ENCODE measurements at places on chromosomes 4 and X. TPM values are rescaled to one million over a fixed set of nuclear protein-coding genes. Genes with fewer than 3 reads are reported as not detected.
A peak's percentile ranks its signal among the peaks of the same experiment; 100 is the strongest.

Gene KLHL34
- total RNA-seq: 0.06 TPM

Gene GABRG1
- total RNA-seq: not detected

Gene SUPT20HL2
- total RNA-seq: not detected

Gene COL4A6
- 2.7 TPM for total RNA-seq

Gene KCNIP4
- total RNA-seq: not detected

Gene AFP
- 0.11 TPM for total RNA-seq

Gene DGKK
- total RNA-seq: 0.03 TPM

Gene IGFBP7
- 212 TPM for total RNA-seq

DNA sequence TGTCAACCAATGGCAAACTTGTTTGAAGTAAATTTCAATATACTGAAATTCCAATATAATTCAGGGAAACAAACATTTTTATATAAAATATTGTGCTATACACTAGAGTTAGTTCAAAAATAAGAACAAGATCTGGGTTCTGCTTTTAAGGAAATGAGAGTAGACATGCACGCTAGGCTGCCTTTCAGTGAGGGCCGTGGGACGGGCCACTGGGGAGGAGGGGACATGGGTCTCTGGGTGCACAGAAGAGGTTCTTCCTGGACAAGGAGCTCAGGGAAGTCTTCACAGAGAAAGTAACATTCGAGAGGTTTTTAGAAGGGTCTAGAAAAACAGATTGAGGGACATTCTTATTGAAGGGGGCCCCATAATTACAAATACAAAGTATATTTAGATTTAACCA, 64.4 kb downstream of the SHROOM3 start:
- no peak for DNase-seq
- no peaks in the 10 kb centered on the region for H3K36me3 ChIP-seq
- H3K27ac ChIP-seq: no peak overlapping the region

GRCh38 chr4:122894827-122895226, 27.6 kb downstream of the NUDT6 start:
- no peaks in the 10 kb centered on the region for H3K4me1 ChIP-seq
- no peak overlapping the region for H3K27ac ChIP-seq
- DNase-seq: no peak
- no peak overlapping the region for H3K4me3 ChIP-seq
- H3K27me3 ChIP-seq: no peaks in the 10 kb centered on the region

GRCh38 chrX:136268051-136269048, 17.1 kb upstream of the MAP7D3 start:
- no peaks in the 10 kb centered on the region for H3K36me3 ChIP-seq
- no peak overlapping the region for H3K27ac ChIP-seq
- H3K4me3 ChIP-seq: no peak overlapping the region
- H3K4me1 ChIP-seq: no peaks in the 10 kb centered on the region
- peak; percentile 44 for DNase-seq

- DNase-seq: peak; percentile 32
- no peak overlapping the region for H3K27ac ChIP-seq
- peak overlapping the region; percentile 2 for H3K4me3 ChIP-seq
These were observed 112.7 kb downstream of the DHX15 start for GRCh38 chr4:24471486-24472160.

- no peaks in the 10 kb centered on the region for H3K27me3 ChIP-seq
- DNase-seq: no peak
- H3K4me3 ChIP-seq: no peak overlapping the region
- H3K27ac ChIP-seq: no peak overlapping the region
- no peaks in the 10 kb centered on the region for H3K4me1 ChIP-seq
These were observed 80.0 kb downstream of the JAKMIP1 start for GRCh38 chr4:6120361-6120760.

- H3K36me3 ChIP-seq: no peaks in the 10 kb centered on the region
- peak; percentile 70 for DNase-seq
- no peak overlapping the region for H3K27ac ChIP-seq
- no peaks in the 10 kb centered on the region for H3K27me3 ChIP-seq
These were observed 449.8 kb upstream of the SMIM31 start for GRCh38 chr4:164304101-164304639.

- H3K4me1 ChIP-seq: no peaks in the 10 kb centered on the region
- H3K36me3 ChIP-seq: no peaks in the 10 kb centered on the region
- H3K4me3 ChIP-seq: no peak overlapping the region
- no peak for DNase-seq
These were observed 52.1 kb upstream of the STOX2 start for GRCh38 chr4:183852910-183853547.

DNA sequence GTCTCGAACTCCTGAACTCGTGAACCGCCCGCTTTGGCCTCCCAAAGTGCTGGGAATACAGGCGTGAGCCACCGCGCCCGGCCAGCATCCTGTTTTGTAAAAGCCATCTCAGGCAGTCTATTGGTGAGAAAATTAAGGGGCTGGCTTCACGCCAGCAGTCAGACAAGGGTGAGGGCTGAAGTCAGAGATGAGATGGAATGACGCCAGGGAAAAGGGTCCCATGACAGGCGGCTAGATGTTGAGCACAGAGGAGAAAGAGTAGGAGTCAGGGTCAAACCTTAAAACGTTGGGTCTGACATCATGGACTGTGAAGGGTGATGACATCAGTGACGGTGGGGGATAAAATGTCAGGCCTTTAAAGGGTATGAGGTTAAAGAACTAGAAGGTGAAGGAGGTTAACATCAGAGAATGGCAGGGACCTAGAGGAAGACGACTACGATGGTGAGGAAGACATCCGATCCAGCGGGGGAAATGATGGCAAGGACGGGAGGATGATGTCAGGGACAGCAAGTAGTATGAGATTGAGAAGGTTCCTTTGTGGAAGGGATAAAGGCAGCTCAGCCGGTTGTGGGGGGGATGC, 504 bp upstream of the RBM3 start:
- no peak overlapping the region for H3K4me3 ChIP-seq
- peaks cover 12% of the 10 kb centered on the region for H3K4me1 ChIP-seq
- DNase-seq: no peak

DNA sequence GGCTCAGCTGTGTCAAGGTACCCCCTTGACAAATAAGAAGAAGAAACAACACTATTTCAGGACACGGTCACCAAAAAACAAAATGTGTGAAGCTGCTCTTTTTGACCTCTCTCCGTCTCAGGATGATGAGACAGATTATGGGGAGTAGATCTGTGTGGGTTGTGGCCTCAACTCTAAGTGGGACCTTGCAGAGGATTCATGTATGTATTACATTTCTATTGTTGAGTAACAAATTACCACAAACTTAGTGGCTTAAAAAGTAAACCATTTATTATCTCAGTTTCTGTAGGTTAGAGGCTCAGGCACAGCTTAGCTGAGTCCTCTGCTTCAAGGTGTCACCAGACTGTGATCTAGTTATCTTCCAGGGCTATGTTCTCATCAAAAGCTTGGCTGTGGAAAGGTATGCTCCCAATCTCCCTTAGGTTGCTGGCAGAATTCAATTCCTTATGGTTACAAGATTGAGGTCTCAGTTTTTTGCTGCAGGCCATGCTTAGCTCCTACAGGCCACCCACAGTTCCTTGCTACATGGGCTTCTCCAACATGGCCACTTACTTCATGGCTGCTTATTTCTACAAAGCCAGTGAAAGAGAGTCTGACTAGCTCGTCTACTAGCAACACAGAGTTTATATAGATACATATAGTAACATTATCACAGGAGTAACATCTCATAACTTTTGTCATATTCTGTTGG, 28.1 kb downstream of the DGKK start:
- H3K4me1 ChIP-seq: no peaks in the 10 kb centered on the region
- no peak for DNase-seq
- H3K27ac ChIP-seq: no peak overlapping the region
- H3K27me3 ChIP-seq: peaks cover 4% of the 10 kb centered on the region
- H3K4me3 ChIP-seq: no peak overlapping the region

- no peaks in the 10 kb centered on the region for H3K36me3 ChIP-seq
- H3K4me1 ChIP-seq: no peaks in the 10 kb centered on the region
- H3K4me3 ChIP-seq: no peak overlapping the region
These were observed 114.1 kb upstream of the NPY2R start for GRCh38 chr4:155094201-155094820.

- H3K36me3 ChIP-seq: peaks cover 10% of the 10 kb centered on the region
- DNase-seq: no peak
- no peaks in the 10 kb centered on the region for H3K4me1 ChIP-seq
- no peak overlapping the region for H3K4me3 ChIP-seq
- H3K27me3 ChIP-seq: peaks cover 13% of the 10 kb centered on the region
These were observed 41.5 kb downstream of the CD40LG start for GRCh38 chrX:136689436-136689835.

DNA sequence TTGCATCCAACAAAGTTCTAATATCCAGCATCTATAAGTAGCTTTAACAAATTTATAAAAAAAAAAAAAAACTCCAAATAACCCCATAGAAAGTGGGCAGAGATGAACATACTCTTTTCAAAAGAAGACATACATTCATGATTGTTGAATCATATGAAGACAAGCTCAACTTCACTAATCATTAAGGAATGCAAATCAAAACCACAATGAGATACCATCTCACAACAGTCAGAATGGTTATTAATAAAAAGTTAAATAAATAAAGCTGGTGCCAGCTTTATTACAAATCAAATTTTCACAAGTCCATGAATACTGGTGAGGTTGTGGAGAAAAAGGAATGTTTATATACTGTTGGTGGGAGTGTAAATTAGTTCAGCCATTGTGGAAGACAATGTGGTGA, 592.0 kb downstream of the IQCM start:
- no peak for DNase-seq
- H3K27ac ChIP-seq: no peak overlapping the region
- no peaks in the 10 kb centered on the region for H3K27me3 ChIP-seq
- H3K4me3 ChIP-seq: no peak overlapping the region

DNA sequence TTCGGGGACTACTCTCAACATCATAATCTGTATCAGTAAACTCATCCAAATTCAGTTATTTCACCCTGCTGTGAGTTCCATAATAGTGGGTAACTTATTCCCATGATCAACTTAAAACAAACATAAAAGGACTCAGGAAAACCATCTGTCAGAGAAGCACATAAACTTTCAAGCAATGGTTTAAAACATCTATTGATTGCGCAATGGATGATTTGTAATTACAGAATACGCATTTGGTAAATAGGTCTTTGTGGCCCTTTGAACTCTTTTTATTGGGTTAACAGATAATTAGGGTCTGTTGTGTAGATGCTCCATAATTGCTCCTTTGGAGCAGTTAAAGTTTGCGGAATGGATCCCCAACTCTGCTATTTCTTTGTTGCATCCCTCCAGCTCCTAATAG, 115.3 kb downstream of the KIT start:
- no peaks in the 10 kb centered on the region for H3K27me3 ChIP-seq
- H3K4me3 ChIP-seq: no peak overlapping the region
- DNase-seq: peak; percentile 6

- no peak for DNase-seq
- no peaks in the 10 kb centered on the region for H3K4me1 ChIP-seq
- H3K36me3 ChIP-seq: no peaks in the 10 kb centered on the region
- H3K4me3 ChIP-seq: no peak overlapping the region
- H3K27me3 ChIP-seq: no peaks in the 10 kb centered on the region
These were observed 22.2 kb downstream of the PRDM8 start for GRCh38 chr4:80219301-80220025.

- H3K27me3 ChIP-seq: no peaks in the 10 kb centered on the region
- H3K36me3 ChIP-seq: no peaks in the 10 kb centered on the region
- DNase-seq: no peak
- no peak overlapping the region for H3K27ac ChIP-seq
These were observed 116.0 kb downstream of the PACRGL start for GRCh38 chr4:20816287-20816686.

DNA sequence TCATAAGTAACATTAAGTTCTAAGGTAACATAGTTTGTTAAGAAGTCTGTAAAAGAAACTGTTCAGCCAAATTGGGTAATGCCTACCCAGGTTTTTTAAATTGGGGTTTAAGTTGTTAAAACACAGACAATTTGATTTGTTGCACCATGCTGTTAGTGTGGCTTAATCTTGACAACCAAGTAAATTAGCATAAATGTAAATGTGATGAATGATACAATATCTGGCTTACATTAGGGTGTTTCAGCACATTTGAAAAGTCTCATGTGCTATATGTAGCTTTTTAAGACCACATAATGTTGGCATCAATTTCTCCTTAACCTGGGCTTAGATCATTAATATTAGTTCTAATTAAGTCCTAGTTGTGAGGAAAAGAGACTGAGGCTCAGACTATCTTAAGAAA, 72.4 kb upstream of the SMARCA5 start:
- no peaks in the 10 kb centered on the region for H3K27me3 ChIP-seq
- DNase-seq: no peak
- no peaks in the 10 kb centered on the region for H3K4me1 ChIP-seq

- peak overlapping the region; percentile 98 for H3K27ac ChIP-seq
- H3K4me3 ChIP-seq: peak overlapping the region; percentile 67
- H3K27me3 ChIP-seq: peaks cover 3% of the 10 kb centered on the region
- no peaks in the 10 kb centered on the region for H3K36me3 ChIP-seq
- peaks cover 5% of the 10 kb centered on the region for H3K4me1 ChIP-seq
- DNase-seq: peak; percentile 30
These were observed 645 bp upstream of the RAB28 start for GRCh38 chr4:13484749-13485221.

Measured in lung (tissue), 17 donors.